Neural crest cell (in vitro differentiated cells): ENCODE measurements at places on chromosomes 11 and 22.

DNA sequence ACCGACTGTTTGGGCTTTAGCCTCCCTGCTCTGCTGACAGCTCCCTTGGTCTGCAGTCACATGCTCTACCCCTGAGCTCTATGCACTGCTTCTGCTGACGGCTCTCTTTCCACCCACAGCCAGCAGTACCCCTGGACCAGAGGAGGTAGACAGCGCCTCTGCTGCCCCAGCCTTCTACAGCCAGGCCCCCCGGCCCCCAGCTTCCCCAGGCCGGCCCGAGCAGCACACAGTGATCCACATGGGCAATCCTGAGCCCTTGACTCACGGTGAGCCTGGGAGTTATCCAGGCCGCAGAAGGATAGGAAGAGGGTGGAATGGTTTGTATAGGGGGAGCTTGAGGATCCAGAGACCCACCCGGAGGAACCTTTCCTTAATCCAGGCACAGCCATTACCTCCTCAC, 2.8 kb downstream of the ZFPL1 start:
- H3K4me3 ChIP-seq, result peak overlapping the region; percentile 47
- H3K4me1 ChIP-seq, result peaks cover 26% of the 10 kb centered on the region
- no peak overlapping the region for H3K27ac ChIP-seq

GRCh38 chr11:117949062-117949461, 19.9 kb upstream of the TMPRSS13 start:
- H3K36me3 ChIP-seq, result no peaks in the 10 kb centered on the region
- DNase-seq, result no peak
- H3K27ac ChIP-seq, result peak overlapping the region; percentile 72
- no peaks in the 10 kb centered on the region for H3K27me3 ChIP-seq

GRCh38 chr11:73137262-73137943, 4.7 kb downstream of the FCHSD2 start:
- peak overlapping the region; percentile 7 for H3K27ac ChIP-seq
- peaks cover 2% of the 10 kb centered on the region for H3K27me3 ChIP-seq
- H3K4me3 ChIP-seq, result peak overlapping the region; percentile 28
- DNase-seq, result no peak

GRCh38 chr11:93041682-93042081, 72.2 kb downstream of the MTNR1B start:
- H3K27ac ChIP-seq, result no peak overlapping the region
- no peak overlapping the region for H3K4me3 ChIP-seq
- H3K36me3 ChIP-seq, result peaks cover 16% of the 10 kb centered on the region

DNA sequence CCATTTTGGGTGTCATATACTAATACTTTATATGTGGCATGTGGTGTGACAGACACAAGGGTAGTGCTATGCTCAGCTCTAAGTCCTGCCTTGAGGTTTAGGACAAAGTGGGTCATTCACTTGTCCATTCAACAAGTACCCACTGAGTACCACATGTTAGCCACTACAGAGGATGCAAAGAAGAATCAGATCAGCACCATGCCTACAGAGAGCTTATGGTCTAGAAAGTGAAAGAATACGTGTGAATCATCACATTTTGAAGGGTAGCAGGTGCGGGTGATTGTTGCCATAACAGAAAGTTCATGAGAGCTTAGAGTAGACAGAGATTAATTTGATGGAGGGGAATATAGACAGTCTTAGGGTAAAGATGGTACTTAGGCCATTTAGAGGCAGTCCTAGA, 18.3 kb downstream of the CLMP start:
- H3K36me3 ChIP-seq, result no peaks in the 10 kb centered on the region
- H3K4me1 ChIP-seq, result peaks cover 7% of the 10 kb centered on the region
- H3K27ac ChIP-seq, result no peak overlapping the region
- no peak overlapping the region for H3K4me3 ChIP-seq

GRCh38 chr11:118139578-118139977, 13.0 kb downstream of the SCN4B start:
- no peak for DNase-seq
- H3K4me1 ChIP-seq, result peaks cover 7% of the 10 kb centered on the region
- H3K27me3 ChIP-seq, result peaks cover 62% of the 10 kb centered on the region
- no peak overlapping the region for H3K27ac ChIP-seq
- no peaks in the 10 kb centered on the region for H3K36me3 ChIP-seq

DNA sequence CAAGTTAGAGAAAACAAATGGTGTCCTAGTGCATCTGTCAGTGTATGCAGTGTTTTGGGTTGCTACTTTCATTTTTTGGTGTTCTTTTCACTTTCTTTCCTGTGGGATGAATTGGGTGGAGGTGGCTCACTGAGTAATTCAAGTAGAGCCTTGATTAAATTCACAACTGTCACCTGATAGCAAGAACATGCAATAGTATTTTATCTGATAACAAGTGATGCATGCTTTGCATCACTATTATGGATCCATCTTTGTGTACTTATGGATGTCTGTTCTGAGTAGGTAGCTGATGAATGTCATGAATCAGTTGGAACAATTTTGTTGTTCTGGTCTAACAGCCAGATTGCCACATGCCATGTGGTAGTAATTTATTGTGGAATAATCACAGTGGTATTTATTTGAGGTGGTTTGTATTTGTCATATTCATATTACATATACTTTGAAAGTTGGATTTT, 87.5 kb downstream of the DDX10 start:
- H3K4me3 ChIP-seq, result no peak overlapping the region
- H3K36me3 ChIP-seq, result no peaks in the 10 kb centered on the region
- peaks cover 31% of the 10 kb centered on the region for H3K4me1 ChIP-seq
- no peak overlapping the region for H3K27ac ChIP-seq
- no peak for DNase-seq

- no peak for DNase-seq
- H3K27me3 ChIP-seq, result no peaks in the 10 kb centered on the region
- peaks cover 31% of the 10 kb centered on the region for H3K4me1 ChIP-seq
- peaks cover 24% of the 10 kb centered on the region for H3K36me3 ChIP-seq
- H3K4me3 ChIP-seq, result no peak overlapping the region
- H3K27ac ChIP-seq, result no peak overlapping the region
These were observed 47.6 kb downstream of the NECTIN1 start for GRCh38 chr11:119681361-119681910.

DNA sequence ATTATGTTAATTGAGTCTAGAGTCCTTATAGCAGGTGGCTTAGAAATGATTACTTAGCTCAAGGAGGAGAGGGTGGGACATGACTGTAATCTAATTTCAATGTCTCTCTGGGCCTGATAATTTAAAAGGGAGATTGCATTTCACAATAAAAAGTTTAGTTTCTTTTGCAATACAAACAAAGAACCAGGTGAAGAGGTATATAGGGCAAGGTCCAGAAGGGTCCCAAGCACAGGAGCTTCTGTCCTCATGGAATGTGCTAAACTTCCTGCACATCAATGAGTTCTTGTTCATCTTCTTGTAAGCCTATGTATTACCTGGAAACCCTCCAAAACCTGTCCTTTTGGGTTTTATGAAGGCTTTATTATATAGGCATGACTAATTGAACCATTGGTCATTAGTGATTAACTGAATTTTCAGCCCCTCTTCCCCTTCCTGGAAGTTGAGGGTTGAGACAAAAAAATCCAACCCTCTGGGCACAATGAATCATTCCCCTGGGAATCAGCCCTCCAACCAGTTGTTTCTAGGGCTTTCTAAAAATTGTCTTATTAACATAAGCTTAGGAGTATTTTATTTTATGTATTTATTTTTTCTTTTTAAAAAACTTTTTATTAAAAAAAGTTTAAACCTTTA, 37.6 kb downstream of the MS4A2 start:
- no peaks in the 10 kb centered on the region for H3K27me3 ChIP-seq
- H3K4me1 ChIP-seq, result peaks cover 6% of the 10 kb centered on the region
- DNase-seq, result no peak
- H3K36me3 ChIP-seq, result no peaks in the 10 kb centered on the region
- no peak overlapping the region for H3K4me3 ChIP-seq

- H3K4me1 ChIP-seq, result no peaks in the 10 kb centered on the region
- DNase-seq, result no peak
These were observed 800.9 kb upstream of the TENM4 start for GRCh38 chr11:80241766-80242165.

- DNase-seq, result no peak
- no peak overlapping the region for H3K4me3 ChIP-seq
- H3K4me1 ChIP-seq, result no peaks in the 10 kb centered on the region
- no peaks in the 10 kb centered on the region for H3K36me3 ChIP-seq
- H3K27ac ChIP-seq, result no peak overlapping the region
These were observed 700.6 kb downstream of the METTL15 start for GRCh38 chr11:28808771-28809170.

DNA sequence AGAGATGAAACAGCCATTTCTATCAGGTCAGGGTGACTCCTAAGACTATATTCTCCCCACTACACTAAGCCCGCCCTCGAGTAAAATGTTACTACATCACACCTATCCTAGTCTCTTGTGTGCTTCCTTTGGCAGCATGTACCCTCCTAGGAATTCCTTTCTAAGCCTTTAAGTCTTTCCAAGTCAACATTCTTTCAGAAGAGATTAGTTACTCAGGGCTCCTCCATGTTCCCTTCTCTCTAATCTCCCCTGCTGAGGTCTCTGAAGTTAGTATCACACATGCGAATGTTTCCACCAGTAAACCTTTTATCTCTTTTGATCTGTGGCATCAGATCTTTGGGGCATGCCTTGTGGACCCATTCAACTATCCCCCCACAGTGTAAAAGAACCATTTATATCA, 873.7 kb upstream of the FAT3 start:
- H3K27me3 ChIP-seq, result no peaks in the 10 kb centered on the region
- no peak overlapping the region for H3K27ac ChIP-seq

DNA sequence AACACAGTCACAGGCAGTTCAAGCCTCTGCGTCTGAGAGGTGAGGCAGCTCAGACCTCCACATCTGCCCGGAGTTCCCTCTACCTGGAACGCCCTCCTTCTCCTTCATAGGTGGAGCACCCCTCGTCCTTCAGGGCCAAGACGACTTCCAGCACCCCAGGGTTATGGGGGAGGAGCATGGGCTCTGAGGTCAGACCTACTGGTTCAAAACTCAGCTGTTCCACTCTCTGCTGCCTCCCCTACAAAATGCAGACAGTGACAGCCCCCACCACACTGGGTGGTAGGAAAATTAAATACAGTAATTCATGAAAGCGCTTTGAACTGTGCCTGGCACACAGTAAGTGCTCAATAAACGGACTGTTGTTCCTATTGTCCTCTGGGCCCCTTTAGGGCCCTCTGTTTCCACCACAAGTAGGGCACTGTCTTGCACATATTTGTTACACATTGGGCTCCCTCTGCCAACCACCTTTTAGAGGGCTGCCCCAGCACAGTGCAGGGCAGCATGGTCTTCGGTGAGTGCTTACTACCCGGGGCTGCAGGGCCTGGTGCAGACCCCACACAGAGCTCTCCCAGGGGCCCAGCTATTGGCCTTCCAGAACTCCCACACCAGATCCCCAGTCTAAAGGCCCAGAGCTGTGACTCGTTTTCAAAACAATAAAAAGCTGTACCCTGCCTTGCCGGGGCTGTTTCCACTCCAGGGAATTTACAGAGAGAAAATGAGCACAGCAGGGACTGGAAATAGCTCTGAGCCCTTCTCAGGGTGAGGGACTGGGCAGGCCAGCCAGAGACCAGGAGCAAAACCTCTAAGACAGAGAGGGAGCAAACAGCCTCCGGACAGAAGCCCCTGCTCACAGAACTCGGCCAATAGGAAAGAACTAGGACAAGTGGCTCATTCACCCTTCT, 2.5 kb downstream of the TMEM184B start:
- no peaks in the 10 kb centered on the region for H3K27me3 ChIP-seq
- peak overlapping the region; percentile 24 for H3K27ac ChIP-seq
- peak overlapping the region; percentile 92 for H3K4me3 ChIP-seq
- H3K4me1 ChIP-seq, result peaks cover 53% of the 10 kb centered on the region

DNA sequence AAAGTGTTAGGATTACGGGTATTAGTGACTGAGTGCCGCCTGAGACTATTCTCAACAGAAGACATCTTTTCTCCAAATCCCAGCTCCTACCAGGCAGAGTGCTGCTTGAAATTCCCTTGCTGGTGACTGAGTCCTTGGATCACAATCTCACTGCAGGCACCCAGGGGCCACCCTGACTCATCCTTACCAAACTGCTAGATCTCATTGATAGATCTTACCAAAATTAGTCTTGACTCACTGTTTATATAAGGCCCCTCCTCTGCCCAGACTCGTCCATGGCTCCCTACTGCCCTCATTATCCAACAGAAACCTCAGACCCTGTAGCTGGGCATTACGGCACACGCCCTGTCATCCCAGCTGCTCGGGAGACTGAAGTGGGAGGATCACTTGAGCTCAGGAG, 14.7 kb downstream of the TBC1D10A start:
- DNase-seq, result no peak
- no peaks in the 10 kb centered on the region for H3K27me3 ChIP-seq
- peaks cover 16% of the 10 kb centered on the region for H3K4me1 ChIP-seq
- no peak overlapping the region for H3K4me3 ChIP-seq
- H3K36me3 ChIP-seq, result no peaks in the 10 kb centered on the region

DNA sequence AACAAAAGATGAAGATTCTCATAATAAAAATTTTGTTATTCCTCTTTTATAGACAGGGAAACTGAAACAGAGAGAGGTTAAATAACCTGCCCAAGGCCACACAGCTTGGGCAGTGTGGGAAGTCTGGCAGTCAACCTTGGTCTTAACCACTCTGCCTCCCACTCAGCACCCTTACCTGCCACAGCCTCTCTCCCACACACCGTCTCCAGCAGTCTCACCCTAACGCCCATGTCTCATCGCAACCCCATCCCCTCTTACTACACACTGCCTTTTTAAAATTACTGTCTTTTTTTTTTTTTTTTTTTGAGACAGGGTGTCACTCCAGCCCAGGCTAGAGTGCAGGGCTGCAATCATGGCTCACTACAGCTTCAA, 25.0 kb downstream of the ARRB1 start:
- no peak overlapping the region for H3K27ac ChIP-seq
- peaks cover 1% of the 10 kb centered on the region for H3K36me3 ChIP-seq
- H3K4me3 ChIP-seq, result no peak overlapping the region
- peaks cover 37% of the 10 kb centered on the region for H3K4me1 ChIP-seq

- DNase-seq, result no peak
- no peaks in the 10 kb centered on the region for H3K27me3 ChIP-seq
- no peak overlapping the region for H3K27ac ChIP-seq
These were observed 23.4 kb upstream of the GRAMD4 start for GRCh38 chr22:46596819-46597218.

- no peak for DNase-seq
- H3K4me1 ChIP-seq, result peaks cover 21% of the 10 kb centered on the region
These were observed 1.7 kb upstream of the OR10S1 start for GRCh38 chr11:123979311-123979710.

GRCh38 chr11:60874421-60875365, 7.4 kb downstream of the ZP1 start:
- no peaks in the 10 kb centered on the region for H3K4me1 ChIP-seq
- H3K27ac ChIP-seq, result no peak overlapping the region
- H3K27me3 ChIP-seq, result no peaks in the 10 kb centered on the region
- no peak overlapping the region for H3K4me3 ChIP-seq
- DNase-seq, result no peak
- H3K36me3 ChIP-seq, result no peaks in the 10 kb centered on the region

- no peak overlapping the region for H3K27ac ChIP-seq
- no peaks in the 10 kb centered on the region for H3K27me3 ChIP-seq
- no peak for DNase-seq
These were observed 136.9 kb upstream of the ZC3H12C start for GRCh38 chr11:109956124-109956793.

GRCh38 chr11:121535129-121535796, 82.5 kb upstream of the SORL1-AS1 start:
- peaks cover 15% of the 10 kb centered on the region for H3K36me3 ChIP-seq
- no peaks in the 10 kb centered on the region for H3K27me3 ChIP-seq
- H3K4me1 ChIP-seq, result peaks cover 6% of the 10 kb centered on the region
- H3K27ac ChIP-seq, result no peak overlapping the region

- H3K36me3 ChIP-seq, result peaks cover 19% of the 10 kb centered on the region
- no peak overlapping the region for H3K27ac ChIP-seq
- DNase-seq, result no peak
- no peak overlapping the region for H3K4me3 ChIP-seq
- H3K27me3 ChIP-seq, result no peaks in the 10 kb centered on the region
- H3K4me1 ChIP-seq, result no peaks in the 10 kb centered on the region
These were observed 212.0 kb downstream of the SWAP70 start for GRCh38 chr11:9875862-9876261.
